Left forelimb (tissue), 1 donor: ENCODE measurements at places on chromosomes 5 and 9.

DNA sequence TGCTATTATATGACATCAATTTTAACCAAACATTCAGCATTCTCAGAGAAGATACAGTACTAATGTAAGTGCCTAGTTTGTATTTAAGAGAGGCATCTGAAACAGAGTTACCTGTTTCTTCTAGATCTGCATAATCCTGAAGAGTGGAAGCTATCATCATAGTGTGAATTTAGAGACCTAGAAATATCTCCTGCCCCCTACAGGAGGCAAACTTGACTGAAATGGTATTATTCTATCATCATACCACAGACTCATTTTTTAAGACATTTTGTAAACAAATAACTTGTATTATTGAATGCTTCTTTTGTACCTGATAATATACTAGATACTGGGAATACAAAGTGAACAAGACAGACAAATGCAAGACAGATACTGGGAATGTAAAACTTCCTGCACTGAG lies 216.8 kb upstream of the RPS23 start:
- no peak for DNase-seq

- DNase-seq: peak; percentile 55
These were observed 5.3 kb downstream of the RALGDS start for GRCh38 chr9:133115604-133116345.

DNA sequence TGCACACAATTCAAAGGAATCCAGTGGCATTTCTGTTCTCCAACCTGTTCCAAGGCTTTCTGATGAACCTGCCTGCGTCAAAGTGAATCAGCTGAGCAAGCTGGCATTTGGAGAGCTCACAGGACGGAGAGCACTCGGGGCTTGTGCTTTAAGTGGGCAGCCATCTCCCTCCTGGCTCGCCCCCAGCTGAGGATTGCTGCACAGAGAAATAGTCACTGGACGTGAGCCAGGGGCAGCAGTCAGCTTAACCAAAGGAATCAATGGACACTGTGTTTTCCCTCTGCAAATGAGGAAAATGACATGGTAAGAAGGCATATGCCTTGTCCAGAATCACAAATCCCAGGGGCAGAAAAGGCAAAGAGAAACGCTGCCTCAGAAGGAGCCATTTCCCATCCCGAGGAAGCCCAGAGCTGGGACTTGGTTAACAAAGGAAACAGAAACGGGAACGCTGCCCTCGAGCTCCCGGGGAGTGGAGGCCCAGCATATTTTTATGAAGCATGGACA lies 299.4 kb downstream of the ZSWIM6 start:
- DNase-seq: no peak

DNA sequence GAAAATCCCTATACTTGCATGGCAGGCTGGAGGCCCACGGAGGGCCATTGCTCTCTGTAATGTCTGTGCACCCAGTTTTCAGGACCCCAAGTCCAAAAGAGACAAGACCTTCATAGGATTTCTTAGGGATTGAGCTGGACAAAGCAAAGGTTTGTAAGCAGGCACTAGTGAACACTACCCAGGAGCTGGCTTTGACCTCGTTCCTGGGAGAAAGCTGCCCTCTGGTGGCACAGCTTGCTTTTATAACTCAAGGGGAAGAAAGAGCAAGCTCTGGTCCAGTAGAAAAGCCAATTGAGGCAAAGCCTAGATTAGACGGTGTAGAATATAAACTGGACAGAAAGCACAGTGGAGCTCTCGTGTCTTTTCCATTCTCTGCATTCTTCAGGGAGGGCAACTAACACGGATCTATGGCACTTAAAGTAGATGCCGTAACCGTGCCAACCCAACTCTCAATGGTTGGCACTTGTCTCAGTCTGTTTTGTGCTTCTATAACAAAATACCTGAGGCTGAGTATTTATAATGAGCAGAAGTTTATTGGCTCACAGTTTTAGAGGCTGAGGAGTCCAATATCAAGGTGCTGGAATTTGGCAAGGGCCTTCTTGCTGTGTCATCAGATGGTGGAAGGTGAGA lies 7.9 kb downstream of the GABRP start:
- no peak for DNase-seq

DNA sequence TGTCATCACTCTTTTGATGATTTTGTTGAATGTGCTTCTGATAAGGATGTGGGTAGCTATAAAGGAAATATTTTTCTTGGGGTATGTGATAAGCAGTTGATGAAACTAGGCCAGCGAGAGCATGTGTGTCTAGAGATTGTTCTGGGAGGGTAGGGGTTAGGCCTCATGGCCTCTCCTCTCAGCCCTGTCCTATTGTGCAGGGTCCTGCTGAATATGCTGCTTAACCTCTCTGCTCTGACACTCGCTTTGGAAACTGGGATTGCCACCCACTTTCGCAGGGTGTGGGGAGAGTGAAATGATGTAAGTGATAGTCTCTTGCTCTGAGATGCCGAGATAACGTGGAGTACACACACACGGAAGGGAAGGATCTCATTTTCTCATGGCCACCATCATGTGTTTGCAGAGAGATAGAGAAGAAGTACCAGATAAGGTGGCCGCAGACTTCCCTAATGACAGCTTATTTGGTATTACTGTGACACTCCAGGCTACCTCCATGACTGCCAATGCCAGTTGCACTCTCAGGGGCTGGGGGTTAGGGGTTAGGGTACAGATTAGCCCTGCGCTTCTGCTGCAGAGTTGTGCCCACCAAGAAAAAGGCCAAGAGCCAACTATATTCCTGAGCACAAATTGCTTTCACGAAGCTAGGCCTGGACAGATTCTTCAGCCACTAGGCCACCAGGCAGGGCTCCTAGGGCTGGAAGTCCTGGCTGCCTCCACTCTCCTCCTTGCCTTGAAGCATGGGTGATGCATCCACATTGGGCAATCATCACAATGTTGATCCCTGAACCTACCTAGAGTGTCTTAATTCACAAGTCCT lies 25.2 kb upstream of the TNFAIP8 start:
- DNase-seq: no peak

- no peak for DNase-seq
These were observed 813.3 kb upstream of the WWC1 start for GRCh38 chr5:167478188-167478587.

DNA sequence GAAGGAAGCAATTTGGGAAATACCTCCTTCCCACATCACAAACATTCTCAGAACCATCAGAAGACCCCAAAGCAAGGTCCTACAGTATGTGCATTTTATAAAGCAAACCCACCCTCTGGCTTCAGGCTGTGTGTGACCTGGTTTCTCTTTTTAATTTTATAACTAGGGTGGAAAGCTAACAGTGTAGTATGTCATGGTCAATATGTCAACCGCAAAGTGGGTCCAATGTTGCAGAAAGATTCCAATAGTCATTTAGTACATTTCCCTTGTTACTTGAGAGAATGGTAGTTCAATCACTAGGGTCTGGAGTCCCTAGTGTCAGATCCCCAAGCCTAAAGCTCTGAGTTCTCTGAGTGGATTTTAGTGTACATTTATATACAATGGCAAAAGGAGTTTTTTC lies 96.2 kb downstream of the FGF1 start:
- DNase-seq: no peak

GRCh38 chr5:81068063-81068462 lies 107.9 kb downstream of the RASGRF2 start:
- no peak for DNase-seq

- DNase-seq: peak; percentile 81
These were observed 106.1 kb downstream of the THBS4 start for GRCh38 chr5:80141147-80141671.

DNA sequence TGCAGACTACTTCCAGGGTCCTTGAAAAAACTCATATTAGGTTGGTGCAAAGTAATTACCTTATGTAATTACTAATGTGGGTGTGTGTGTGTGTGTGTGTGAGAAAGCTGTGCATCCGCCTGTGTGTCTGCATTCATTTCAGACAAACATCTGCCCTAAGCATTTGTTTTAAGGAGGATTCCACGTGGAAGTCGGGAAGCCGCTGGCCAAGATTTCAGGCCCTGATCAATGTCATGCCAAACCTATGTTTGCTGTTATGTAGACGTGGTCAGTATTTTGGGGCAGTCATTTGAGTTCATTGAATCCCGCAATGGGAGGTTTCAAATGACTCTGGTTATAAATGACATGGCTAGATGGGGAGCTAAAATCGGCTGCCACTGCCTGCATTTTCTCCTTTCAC lies 33.6 kb upstream of the BASP1 start:
- DNase-seq: no peak

DNA sequence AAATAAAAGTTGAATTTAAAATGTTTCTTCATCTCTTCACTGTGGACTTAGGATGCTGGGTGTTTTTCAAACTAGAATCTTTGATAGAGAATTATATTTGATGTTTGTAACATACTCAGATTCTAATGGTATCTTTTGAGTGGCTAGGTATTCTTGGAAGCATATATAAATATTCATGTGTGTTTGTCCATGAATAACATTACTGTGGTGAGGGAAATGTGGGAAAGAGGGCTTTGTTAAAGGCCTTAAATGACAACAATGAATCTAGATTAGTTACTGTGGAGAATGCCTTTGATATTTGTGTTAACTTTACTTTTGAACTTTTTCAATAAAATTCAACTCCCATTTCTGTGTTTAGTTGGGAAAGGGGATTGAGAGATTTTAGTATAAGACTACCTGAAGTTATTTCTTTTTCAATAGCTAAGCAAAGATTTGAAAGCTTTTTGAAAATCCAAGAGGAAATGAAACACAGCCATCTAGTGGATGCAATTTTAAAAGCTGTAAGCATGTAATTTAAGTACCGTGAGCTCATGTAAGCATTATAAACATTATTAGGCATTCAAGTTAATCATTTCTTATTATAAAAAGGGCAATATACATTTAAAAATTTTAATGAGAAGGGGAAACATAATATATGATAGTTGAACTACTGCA lies 69.6 kb downstream of the CCDC171 start:
- no peak for DNase-seq

GRCh38 chr5:109455598-109456096 lies 45.9 kb upstream of the PJA2 start:
- no peak for DNase-seq

GRCh38 chr9:136328011-136328621 lies 777 bp downstream of the GPSM1 start:
- DNase-seq: no peak

GRCh38 chr9:6703898-6704639 lies 53.7 kb upstream of the KDM4C start:
- DNase-seq: peak; percentile 90

- no peak for DNase-seq
These were observed 218.8 kb upstream of the IL12B start for GRCh38 chr5:159549046-159549445.

DNA sequence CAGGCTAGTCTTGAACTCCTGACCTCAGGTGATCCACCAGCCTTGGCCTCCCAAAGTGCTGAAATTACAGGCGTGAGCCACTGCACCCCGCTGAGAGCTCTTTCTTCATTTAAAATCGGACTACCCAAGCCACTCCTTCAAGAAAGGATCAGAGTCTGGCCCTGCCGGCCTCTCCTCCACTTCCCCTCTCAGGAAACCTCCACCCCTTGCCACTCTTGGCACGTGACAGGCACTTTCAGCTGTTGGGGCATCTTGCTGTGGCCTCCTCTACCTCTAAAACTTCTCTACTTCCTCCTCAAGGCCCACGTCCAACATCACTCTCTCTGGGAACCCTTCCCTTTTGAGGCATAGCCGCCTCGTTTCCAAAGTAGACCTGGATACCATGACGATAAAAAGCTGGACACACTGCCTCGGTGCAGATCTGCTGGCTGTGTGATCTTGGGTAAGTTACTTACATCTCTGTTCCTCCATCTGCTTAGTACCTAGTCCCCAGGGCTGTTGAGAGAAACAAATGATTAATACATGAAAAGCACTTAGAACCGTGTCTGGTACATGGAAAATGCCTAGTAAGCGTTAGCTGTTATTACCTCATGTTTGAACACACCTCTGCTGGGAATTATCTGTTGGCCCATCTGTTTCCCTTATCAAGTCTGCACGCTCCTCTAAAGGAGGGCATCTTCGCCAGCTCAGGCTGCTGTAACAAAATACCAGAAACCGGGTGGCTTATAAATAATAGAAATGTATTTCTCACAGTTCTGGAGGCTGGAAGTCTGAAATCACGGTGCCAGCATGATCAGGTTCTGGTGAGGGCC lies 55.3 kb downstream of the SMIM23 start:
- DNase-seq: no peak

- no peak for DNase-seq
These were observed 23.2 kb downstream of the GAPVD1 start for GRCh38 chr9:125284855-125285254.

GRCh38 chr5:54013556-54014194 lies 296.7 kb downstream of the ARL15 start:
- DNase-seq: no peak

DNA sequence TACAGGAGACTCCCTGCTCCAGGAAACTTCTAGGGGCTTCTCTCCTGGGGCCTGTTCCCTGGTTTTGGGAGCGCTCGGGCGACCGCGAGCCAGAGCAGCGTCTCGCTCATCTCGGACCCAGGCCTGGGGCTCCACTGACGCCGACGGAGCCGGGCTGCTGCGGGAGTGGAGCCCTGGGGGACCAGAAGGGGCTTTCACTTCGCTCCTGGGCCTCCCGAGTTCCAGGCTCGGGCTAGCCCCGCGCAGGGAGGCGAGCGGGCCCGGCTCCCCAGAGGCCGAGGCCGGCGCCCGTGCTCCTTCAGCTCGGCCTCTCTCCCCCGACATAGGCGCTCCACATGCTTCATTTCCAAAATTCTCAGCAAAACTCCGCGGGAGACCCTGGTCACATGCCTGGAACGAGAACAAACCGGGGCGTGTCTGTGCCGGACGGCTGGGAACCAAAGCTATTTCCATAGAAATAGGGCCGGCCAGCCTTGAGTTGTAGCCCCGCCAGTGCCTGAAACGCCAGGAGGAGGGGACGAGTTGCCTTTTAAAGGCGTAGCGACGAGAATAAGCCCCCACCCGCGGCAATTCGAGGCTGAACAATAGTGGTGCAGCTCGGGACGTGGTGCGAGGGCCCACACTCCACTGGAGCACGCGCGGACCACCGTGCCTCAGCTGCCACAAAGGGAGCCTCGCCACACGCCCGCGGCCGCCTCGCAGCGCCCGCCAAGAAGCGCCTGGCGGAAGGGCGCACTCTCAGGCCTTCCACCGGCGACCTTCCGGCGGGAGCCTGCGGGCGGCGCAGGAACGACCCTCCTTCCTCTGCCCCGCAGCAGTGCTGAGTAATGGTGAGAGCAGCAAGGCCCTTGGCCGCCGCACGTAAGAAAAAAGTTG lies 1.1 kb upstream of the G3BP1 start:
- DNase-seq: peak; percentile 87

- DNase-seq: no peak
These were observed 104.2 kb downstream of the PPARGC1B start for GRCh38 chr5:149834246-149834855.

DNA sequence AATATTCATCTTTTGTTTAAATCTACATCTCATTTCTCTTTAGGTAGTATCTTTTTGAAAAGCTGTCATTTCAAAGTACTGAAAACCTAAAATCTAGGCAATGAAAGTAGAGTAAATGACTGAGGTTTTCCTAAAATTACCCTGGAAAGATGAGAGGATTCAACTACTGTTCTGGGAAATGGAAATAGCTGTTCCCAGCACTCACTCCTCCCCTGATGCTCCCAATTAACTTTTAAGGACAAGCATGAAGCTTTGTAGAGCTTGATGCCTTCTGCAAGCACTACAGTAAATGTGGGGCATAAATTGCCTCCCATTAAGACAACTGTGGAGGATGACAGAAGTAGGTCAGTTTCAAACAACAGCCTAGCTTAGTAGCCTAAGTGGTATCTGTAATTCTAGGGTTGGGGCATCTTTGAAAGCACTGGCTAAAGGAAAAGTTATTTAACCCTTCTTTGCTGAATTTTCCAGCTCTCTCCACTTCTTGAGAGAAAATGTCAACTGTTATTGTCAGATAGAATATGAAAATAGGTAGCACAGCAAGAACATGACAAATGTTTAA lies 100.2 kb upstream of the GNA14 start:
- DNase-seq: no peak

GRCh38 chr5:82104872-82105271 lies 133.0 kb downstream of the ATG10 start:
- no peak for DNase-seq
